ENCODE measurements at places on chromosomes 1 and 21.
A peak's percentile ranks its signal among the peaks of the same experiment; 100 is the strongest.

- DNase-seq: no peak
Measured at GRCh38 chr1:56957931-56958330, 7.9 kb downstream of the C8B start.

DNA sequence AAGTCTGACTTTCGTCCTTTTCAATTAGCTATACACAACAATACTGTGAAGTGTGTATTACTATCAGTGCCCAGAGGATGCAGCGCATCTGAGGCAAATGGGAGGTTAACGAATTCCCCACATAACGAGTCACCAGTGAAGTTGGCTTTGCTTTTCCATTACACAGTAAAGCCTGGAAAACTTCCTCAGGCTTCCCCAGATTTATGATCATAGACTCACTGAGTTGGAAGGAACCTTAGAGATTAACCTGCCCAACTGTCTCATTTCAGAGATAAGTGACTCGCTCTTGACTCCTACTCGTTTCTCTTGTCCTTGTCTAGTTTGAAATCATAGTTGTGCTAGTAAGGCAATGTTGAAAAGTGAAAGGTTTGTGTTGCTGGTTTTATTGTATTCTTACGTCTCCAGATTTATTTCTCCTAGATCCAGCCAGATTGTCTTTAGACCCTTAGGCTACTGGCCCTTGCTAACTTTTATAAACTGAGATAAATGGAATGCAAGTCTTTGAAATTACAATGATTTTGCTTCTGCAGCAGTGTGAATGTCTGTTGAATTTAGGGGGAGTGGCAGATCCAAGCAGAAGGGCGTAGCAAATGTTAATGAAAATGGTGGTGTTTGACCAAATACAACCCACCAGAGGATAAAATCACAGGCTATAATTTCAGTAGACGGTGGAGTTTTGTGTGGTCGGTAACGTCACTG, 17.3 kb downstream of the S1PR1 start:
- peak; percentile 64 for DNase-seq

DNA sequence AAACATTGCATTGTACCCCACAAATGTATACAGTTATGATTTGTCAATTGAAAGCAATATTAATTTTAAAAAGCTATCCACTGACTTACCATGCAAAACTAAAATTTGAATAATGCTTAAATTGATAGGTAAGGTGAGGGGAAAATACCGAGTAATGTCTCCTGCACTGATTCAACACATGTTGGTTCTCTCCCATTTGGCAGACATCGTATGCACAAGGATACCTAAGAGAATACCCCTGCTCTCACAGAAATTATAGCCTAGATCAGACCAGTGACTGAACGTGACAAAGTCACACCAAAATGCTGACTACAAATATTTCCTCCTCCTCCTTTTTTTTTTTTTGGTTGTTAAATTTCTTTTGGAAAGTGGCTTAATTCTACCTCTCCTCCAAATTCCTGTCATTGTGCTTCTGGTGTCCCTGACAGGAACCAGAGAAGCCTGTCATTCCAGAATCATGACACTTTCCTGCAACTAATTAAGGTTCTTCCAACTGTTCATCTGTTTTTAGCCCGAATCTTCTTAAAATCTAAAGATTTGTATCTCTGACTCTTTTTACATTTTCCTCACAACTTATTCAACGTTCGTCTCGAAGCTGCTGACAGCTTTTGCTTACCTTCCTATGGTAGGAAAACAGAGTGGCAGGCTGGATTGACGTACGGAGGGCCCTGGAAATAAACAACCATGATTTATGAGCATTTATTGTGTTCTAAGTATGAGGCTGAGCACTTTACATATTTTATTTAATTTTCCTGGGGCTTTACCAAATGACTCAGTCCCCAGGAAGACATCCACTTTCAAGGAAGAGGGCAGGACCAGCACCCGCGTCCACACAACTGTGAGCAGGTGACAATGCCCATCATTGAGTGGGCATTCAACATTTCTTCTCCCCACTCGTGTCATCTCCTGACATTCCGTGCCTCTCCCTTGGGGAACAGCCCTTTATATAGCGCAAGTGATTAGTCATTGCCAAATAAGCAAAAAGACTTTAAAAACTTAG, 57.9 kb upstream of the KCNE2 start:
- DNase-seq: no peak

GRCh38 chr1:105632342-105633196, 1423.9 kb upstream of the PRMT6 start:
- no peak for DNase-seq

DNA sequence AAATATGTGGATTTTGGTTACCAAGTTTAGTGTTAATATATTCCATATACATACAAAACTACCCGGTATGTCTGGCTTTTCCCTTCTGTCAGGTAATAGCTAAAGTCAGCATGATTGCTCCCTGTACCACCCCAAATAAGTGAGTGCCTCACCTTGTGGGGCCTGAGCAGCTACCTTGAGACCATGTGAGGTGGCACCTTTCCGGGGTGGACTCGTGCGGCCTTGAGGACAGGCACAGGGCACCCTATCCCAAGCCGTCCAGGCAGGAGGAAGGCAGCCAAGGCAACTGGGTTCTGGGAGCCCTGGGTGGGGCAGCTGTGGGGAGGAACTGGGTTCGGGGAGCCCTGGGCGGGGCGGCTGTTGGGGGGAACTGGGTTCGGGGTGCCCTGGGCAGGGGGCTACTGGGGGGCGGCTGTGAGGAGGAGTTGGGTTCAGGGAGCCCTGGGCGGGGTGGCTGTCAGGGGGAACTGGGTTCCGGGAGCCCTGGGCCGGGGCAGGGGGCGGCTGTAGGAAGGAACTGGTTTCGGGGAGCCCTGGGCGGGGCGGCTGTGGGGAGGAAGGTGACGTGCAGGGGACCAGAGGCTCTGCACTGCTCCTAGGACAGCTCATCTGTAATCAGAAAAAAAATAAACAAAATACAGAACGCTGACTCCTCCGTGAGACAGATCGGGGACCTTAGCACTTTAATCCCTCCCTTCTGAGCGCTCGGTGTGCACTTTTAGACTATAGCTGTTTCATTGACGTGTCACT, 63.3 kb downstream of the POFUT2 start:
- no peak for DNase-seq

- no peak for DNase-seq
Measured at GRCh38 chr1:230342699-230343098, 83.4 kb downstream of the PGBD5 start.

Data from eye (tissue), 1 donor.